Amniotic stem cell (primary cell): ENCODE measurements at places on chromosomes 11 and 22.

DNA sequence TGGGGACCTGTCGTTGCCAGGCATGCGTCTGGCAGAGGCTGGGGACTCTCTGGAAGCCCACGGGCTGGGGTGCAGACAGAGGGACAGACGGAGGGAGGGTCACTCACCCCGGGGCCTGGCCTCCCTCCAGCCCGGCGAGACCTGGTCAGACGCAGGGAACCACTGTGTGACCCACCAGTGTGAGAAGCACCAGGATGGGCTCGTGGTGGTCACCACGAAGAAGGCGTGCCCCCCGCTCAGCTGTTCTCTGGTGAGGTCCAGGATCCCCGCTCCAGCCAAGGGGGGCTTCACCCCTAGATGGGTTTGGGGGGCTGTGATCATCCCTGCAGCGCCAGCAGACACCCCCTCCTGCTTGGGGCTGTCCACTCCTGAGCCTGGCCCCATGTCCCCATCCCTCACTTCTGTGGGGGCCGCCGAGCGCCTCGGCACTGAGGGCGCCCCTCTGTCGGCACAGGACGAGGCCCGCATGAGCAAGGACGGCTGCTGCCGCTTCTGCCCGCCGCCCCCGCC is 23.6 kb upstream of the MUC5B start:
- no peak for DNase-seq

DNA sequence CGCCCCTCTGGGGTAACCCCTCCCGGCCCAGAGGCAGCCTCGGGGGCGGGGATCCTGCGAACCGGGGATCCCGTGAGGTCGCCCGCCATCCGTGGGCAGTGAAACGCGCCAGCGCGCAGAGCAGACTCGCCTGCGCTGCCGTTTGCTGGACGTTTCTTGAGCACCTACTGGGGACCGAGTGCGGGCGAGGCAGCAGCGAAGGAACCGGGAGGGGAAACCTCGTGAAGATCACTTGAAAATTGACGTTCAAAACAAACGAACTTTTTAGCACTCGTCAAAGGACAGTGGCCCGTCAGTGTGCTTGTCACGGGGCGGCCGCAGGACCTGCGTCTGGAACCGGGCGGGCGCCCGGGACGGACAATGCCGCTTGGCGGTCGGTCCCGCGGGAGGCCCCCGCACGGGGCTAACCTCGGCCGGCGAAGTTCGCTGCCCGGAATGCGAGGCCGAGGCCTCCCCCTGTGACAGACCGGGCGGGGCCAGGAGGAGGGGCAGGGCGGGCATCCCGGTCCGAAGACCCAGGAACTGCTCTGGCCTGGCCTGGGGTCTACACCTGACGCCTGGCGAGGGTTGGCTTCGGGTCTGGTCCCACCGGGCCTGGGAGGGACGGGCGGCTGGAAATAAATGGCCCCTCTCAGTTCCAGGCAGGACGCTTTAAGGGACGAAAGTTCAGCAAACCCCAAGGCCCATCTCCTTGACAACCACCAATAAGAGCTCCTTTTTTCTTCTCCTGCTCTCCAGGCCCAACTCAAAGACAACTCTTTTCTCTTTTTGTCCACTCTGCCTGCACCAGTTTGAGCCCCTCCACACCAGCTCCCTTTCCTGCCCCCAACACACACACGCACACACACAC is 723 bp upstream of the SCUBE1 start:
- DNase-seq: no peak

DNA sequence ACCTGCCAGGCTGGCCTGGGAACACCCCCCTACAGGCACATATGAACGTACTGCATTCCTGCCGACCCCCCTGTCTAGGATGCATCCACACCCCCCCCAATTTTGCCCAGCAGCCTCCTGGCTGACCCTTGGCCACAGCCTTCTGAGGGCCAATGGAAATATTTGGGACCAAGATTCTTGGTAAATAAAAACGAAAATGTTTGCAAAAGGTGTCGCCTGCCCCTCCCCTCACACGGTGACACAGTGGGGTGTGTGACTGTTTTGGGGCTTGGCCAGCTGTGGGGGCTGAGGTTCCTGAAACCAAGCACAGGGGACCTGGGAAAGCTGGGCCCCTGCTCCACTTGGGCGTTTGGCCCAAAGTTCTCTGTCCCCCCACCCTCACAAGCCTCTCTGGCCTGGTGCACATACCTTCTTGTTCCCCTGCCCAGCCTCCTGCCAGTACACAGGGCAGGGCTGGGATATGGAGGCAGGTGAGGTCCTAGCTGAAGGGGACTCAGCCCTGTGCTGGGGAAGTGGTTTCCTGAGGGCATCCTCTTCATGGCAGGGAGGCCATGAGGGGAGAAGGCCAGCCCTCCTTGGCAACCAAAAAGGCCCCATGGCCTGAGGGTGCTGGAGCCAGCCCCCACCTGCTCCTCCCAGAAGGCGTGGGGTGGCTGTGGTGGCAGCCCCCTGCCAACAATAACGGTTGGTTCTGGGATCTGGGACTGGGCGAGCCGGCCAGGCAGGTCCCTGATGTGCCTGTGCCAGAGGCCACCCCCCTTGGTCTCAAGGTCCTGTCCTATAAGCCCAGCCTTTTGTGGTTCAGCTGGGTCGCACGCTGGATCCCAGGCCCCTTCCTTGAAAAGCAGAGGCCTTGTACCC is 2.1 kb upstream of the CRACR2B start:
- DNase-seq: no peak

GRCh38 chr11:35234460-35235156 is 95.6 kb downstream of the CD44 start:
- no peak for DNase-seq

DNA sequence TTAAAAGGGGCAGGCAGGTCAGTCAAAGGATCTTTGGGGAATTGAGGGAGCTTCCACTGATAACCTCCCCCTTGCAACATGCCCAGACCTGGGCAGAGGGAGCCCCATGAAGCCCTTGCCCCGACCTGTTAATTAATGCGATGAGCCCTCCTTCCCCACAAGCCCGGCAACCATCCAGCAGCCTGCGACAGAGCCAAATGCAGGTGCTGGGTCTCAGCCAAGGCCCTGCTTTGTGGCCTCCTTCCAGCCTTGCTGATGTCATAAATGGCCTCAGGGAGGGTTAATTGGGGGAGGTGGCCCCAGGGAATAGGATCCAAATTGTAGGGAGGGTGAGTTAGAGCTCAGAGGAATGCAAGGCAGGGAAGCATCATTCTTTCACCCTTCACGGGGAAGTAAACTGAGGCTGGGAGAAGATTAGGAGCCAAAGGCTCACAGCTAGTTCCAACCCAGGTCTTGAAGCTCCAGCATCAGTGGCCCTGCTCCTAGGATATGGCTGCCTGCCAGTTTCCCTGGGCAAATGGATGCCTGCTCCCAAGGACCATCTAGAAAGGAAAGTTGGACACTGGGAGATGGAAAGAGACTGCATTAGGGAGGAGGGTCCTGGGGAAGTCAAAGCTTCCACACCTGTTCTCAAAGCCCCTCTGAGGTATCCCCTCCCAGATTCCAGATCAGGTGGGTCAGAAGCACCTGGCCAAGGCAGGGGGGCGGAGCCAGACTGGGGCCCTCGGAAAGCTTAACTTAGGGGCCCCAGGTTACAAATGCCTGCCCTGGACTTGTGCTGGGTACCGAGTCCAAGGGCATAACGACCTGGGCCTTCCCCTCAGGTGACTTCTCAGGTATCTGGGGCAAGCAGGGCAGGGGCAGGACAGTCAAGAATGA is 34.1 kb downstream of the LMO1 start:
- no peak for DNase-seq

DNA sequence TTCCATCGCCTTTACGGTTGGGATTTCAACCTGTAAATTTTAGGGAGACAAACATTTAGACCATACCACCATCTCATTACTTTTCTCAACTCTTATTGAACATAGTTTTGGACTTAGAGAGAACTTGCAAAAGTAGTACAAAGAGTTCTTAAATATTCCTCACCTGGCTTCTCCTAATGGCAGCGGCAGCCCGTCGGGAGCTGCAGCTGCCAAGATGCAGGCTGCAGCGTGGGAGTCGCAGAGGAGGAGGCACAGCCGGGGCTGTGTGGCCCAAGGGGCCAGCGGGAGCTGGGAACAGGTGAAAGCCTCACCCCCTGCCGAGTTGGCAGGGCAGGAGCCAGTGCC is 23.1 kb upstream of the RNASEH2C start:
- DNase-seq: no peak

- no peak for DNase-seq
These were observed 46.2 kb upstream of the A4GALT start for GRCh38 chr22:42766860-42767259.

DNA sequence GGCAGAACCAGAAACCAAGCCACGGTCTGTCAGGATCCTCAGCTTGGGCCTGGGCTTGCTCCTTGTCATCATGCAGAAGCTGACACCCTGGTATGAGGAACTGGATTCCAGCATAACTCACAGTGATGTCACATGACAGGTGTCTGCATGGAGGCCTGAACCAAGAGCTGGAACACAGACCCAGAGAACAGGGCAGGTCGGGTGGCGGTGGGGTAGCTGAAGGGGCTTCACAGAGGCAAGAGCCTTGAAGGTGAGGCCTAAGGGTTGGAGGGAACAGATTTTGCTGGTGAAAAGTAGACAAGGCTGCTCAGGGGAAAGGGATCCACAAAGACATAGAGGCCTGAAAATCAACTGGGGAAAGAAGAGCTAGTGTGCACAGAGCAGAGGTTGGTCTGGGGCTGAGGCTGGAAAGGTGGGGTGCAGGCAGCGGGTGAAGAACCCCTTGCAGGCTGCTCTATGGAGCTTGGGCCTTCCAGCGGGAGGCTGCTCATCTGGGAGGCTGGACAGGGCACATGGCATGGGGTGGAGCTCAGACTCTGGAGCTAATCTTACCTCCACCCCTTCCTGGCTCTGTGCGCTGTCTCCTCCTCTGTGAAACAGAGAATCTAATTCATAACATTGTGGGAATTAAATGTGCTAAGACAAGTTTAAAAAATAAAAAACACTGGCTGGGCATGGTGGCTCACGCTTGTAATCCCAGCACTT is 18.4 kb upstream of the RPS3 start:
- DNase-seq: no peak

DNA sequence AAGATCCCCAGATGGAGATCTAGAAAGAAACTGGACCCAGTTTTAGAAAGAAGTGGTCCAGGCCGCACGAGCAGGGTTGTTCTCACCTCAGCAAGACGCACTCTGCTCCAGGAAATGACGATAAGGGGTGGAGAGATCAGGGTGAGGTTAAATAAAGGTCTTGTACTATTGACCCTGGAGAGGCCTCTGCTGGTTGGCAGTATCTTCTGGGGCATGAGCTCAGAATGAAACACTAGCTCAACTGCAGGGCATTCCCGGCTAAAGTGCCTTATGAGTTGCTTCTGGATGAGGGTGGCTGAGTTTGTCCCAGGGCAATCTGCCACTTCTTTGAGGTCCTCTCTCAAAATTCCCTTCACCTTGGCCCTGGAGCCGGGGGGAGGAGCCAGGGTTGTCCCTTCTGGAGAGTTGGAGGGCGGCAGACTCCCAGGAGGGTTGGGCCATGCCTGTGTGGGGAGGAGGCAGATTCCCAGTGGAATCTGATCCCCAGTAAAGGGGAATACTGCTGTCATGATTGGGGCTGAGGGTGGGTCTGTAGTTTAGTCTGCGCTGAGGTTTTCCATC is 10.9 kb downstream of the USP2 start:
- no peak for DNase-seq

DNA sequence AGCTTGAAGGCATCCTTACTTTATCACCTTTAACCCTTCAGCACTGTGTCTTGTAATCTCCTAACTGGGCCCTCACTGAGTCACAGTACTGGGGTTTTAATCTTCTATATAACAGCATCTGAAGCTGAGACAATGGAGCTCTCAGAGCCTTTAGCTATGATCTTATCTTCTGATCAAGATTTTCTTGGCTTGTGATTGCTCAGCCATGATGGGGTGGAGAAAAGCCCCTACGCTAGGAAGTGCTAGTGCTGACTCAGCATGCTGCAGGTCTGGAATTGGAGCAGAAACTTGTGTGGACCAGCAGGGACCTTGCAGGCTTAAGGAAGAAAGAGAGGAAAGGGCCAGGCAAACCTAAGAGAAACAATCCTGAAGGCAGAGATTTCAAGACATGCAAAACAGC is 71.7 kb upstream of the EED start:
- DNase-seq: no peak

- no peak for DNase-seq
These were observed 13.6 kb upstream of the EED start for GRCh38 chr11:86230921-86231434.

DNA sequence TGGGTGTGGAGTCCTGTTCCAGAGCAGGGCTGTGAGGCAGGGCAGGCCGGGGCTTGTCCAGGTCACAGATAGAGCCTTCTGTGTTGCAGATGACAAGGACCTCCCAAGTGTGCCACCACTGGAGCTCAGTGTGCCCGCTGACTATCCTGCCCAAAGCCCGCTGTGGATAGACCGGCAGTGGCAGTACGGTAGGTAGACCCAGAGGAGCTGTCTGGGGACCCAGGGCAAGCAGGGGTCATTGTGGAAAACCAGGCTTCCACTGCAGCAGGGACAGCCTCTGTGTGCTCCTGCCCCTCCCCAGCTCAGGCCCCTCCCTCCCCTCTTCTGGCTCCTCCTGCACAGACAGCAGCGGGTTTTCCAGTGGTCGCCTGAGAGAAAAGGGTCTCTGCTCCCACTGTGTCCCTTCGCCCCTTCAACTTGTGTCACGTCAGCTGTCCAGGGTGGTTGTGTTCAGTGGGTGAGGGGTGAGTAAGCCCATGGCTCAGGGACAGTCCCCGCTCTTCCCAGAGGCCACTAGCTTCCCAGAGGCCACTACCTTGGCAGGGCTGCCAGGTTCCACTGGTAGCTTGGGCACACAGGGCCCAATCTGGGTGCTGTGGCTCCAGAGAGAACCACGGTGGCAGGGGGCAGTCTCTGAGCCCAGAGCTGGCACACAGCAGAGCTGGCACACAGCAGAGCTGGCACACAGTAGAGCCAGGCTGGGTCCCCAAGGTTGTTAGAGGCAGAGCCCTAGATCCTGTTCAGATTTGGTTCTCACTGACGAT is 78.4 kb downstream of the MED15 start:
- no peak for DNase-seq

DNA sequence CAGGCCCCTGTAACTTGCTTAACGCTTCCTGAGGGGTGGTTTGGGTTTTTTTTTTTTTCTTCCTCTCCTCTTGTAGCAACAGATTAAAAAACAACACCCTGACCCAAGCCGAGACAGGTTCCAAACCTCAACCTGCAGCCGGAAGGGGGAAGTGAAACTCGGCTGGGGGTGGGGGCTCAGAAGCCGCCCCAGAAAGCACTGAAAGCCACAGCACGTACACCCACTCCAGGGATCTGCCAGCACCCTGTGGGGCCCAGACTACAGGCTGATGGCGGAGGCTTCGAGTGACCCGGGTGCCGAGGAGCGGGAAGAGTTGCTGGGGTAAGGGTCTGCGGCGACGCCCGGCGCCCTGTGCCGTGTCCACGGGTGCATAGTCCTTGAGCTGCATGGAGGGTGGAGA is at the start of gene LSP1:
Gene LSP1 (plus strand): TSS at position 208 of the 400 bp plus-strand sequence. CDS start 61 bp downstream, at position 269.
- DNase-seq: no peak

GRCh38 chr11:86587264-86588193 is 84.9 kb downstream of the ME3 start:
- no peak for DNase-seq

DNA sequence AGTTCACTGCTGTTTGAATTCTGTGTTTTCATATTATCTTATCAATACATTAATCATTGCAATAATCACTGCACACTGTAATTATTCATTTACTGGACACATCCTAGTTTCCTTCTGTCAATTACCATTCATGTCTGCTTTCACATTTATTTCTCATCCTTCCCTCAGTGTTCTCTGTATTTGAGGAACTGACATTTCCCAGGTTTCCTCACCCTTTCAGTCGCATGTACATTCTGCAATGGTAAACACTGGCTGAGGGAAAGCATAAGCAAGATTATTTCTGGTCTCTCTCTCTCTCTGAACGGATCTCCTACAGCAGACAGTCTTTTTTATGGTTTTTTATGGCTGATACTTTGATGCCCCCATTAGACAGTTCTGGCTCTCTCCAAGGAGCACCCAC is 4.2 kb upstream of the HBD start:
- DNase-seq: no peak

GRCh38 chr11:22244986-22245592 is 52.2 kb downstream of the ANO5 start:
- peak; percentile 6 for DNase-seq
